ENCODE measurements at places on chromosomes 1 and 21.

- DNase-seq = no peak
These were observed 49.6 kb downstream of the RGS2 start for GRCh38 chr1:192858456-192858855.

DNA sequence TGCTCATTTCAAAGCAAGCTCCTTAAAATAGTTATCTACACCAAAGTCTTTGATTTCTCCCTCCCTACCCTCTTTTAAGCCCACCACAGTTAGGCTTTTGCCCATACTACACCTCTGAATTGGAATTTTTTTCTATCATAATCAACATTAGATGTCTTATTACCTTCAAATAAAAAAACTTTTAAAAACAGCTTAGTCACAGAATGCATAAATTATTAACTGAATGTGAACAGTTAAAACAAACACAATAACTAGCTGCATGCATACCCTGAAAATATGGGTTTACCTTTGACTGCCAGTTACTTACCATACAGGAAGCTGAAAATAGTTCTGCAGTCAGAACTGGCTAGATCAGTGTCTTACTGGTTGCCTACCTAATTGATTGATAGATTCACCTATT lies 210.9 kb downstream of the TGFB2 start:
- DNase-seq = no peak

DNA sequence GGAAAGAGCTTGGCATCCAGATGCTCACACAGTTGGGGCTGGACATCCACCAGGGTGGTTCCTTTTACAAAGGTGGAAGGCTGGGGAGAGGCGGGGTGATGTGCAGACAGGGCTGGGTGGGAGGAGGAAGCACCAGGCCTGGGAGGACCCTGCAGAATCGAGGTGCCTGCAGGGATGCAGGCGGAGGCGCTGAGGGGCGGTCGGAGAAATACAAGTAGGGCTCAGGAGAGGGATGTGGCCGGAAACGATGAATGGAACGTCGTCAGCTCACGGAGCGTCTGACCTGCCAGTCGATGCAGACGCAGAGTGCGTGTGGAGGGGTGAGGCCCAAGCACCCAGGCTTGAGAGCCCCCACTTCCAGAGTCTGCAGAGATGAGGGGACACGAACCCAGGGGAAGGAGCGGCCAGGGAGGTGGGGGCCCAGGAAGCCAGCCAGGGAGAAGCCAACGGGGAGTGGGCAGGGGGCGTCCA lies 63.4 kb downstream of the TRIM11 start:
- DNase-seq = no peak

DNA sequence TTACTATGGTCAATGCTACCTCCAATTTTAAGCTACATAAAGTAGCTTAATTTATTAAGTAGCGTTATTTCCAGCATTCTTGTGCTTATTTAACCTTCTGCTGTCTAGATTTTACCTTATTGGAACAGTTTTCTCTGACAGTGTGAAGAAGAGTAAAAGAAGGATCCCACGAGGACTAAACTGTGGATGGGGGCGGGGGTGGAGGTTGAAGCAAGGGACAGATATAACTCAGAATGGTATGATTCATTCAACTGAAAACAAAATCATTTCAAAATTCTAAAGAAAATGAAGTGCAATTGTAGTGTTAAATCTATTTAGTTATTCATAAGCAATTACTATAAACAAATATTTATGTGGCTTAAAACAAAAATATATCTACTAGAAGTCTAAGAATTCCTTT lies 11.5 kb upstream of the VAV3 start:
- DNase-seq = no peak

- DNase-seq = no peak
These were observed 6.5 kb downstream of the TTLL10 start for GRCh38 chr1:1179983-1180861.

DNA sequence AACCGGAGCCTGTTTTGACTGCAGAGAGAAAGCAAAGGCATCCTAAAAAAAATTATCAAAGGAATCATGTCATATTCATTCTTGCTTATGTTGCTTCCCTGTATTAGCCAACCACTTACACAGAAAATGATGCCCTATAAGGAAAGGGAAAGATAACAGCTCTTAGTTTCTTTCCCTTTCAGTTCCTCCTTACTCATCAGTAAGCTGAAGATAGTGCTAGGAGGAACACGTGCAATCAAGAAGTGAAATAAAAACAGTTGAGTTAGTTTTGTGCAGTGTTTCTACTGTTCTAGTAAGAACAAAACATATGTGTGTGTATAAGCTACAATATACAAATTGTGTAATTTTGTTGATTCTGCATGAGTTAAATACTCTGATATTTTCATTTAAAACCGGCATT lies 45.3 kb upstream of the MTF2 start:
- DNase-seq = no peak

GRCh38 chr21:15333136-15333710 lies 268.4 kb upstream of the NRIP1 start:
- no peak for DNase-seq

GRCh38 chr1:213435715-213436114 lies 384.7 kb downstream of the RPS6KC1 start:
- DNase-seq = no peak

GRCh38 chr1:74392840-74393239 lies 119.6 kb downstream of the LRRC53 start:
- no peak for DNase-seq

GRCh38 chr21:34197561-34197960 lies 124.2 kb downstream of the MRPS6 start:
- no peak for DNase-seq

DNA sequence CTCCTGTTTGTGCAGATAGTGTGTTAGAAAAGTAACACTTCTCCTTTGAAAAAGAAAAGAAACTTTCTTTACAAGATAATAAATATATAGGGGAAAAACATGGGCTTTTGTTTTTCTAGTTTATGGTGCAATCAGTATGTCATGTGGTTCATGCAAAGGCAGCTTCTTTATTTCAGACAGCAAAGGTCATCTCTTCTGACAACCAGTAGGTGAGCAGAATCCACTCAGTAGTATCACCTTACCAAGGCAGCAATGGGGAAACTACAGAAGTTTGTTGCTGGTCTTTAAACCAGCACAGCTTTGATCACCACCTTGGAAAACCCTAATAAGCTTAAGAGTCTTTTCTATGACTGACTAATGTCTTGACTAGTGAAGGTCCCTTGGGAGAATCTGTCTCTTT lies 13.0 kb upstream of the SAMSN1 start:
- no peak for DNase-seq

DNA sequence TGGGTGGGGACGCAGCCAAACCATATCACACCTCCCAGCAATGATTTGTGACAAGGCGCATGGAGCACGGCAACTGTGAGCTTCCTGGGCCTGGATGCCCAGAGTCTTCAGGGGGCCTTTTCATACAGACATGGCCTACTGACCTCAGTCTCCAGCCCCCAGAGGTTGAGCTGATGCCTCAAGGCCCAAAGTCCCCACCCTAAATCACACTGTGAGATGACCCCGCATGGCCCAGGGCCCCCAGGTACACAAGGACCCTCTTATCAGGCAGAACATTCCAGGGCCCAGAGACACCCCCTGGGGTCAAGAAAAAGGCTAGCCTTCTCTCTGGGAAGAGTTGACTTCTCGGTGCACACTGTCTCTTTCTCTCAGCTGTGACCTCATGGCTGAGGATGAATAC lies 179.7 kb upstream of the C1orf174 start:
- no peak for DNase-seq

- no peak for DNase-seq
These were observed 33.0 kb upstream of the SIPA1L2 start for GRCh38 chr1:232662910-232663309.

DNA sequence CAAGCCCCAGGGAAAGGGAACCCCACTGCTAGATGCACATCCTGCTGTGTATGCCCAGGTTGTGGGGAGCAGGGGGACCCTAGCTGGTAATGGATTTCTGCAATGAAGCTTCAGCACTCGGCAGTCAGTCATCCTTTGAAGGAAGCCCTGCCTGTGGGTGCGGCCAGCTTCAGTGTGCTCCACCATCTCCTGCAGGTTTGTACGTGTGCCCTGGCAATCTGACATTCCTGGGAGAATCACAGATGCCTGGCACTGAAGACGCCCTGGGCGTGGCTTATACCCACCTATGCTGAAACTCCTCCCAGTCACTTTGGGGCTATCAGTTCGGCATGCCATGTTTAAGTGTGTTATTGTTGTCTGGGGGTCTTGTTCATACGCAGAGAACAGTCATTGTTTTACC lies 6.8 kb downstream of the SPRR5 start:
- no peak for DNase-seq

- DNase-seq = no peak
These were observed 272.4 kb downstream of the TPR start for GRCh38 chr1:186102547-186103148.

DNA sequence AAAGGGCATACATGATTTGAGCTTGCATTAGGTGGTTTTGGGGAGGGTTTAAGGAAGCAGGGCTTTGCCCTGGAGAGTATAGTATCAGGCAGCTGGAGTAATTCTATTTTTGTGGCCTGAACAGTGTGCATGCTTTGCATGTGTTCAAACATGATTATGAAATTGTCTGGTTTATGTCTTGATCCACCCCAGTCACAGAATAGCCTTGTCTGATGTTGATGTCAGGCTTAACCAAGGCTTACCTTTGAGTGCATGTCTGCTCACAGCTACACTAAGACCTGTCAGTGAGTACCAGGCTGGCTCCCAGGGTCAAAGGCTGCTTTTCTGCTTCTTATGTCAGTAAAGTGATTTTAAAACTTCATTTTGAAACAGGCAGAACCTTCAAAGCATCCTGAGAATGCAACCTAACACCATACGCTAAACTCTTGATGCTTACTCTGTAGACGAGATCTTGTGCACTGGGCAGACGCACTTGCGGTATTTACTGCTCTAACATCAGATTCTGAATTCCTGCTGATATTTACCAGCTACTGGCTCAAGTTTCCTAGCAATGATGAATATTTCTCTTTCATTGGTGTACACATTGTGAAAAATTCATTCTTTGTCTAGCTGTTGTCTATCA lies 78.9 kb downstream of the MAP3K21 start:
- DNase-seq = no peak

DNA sequence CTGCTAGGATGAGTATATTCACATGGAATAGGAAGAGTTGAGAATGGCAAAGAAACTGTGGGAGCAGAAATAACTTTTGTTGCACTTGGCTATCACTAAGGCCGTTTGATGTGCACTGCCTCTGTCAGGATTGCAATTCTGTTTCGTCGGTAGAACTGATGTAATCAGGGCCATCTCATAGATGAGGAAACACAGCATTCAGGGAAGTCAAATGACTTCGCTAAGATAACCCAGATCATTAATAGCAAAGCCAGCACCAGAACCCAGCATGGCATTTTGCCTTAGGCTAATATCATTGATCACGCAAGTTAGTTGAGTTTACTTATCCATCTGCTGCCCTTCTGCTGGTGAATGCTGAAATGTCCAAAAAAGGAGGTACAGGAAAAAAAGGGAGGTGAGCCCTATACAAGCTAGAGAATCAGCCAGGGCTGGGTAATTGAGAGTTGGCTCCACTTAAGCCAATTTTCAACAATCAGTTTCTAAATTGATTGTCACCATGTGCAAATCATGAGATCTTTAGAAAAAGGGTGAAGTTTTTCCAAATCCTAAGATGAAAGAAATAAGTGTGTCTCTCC lies 7.6 kb downstream of the RASSF5 start:
- no peak for DNase-seq

DNA sequence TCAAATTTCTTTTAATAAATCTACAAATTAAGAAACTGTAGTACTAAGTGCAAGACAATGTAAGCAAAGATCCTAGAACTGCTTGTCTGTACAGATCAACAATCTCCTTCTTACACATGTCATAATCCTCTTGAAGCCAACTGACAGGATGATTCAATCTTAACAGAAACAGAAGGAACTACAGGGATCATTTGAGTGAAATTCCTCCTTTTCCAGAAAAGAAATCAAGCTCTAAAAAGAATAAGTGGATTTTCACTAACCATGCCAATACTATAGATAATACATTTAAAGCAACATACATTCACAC lies 53.2 kb downstream of the RAB3GAP2 start:
- DNase-seq = no peak

GRCh38 chr1:229693129-229693900 lies 67.3 kb downstream of the URB2 start:
- DNase-seq = no peak

DNA sequence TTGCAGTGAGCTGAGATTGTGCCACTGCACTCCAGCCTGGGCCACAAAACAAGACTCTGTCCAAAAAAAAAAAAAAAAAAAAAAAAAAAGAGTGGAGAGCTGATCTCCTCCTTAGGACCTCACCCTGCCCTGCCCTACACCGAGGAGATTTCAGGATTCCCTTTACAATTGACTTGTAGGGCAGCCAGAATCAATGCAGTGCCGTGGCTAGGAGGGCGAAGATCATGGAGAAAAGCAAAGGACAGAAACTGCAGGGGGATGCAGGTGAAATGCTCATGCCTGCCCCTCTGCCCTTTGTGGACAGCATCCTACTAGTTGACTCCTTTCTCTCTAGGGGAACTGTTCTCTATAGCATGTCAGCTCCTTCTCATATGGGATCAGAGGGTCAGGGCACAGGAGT lies 9.6 kb downstream of the FHAD1 start:
- DNase-seq = no peak

GRCh38 chr1:37951041-37951782 lies 4.4 kb upstream of the INPP5B start:
- no peak for DNase-seq

DNA sequence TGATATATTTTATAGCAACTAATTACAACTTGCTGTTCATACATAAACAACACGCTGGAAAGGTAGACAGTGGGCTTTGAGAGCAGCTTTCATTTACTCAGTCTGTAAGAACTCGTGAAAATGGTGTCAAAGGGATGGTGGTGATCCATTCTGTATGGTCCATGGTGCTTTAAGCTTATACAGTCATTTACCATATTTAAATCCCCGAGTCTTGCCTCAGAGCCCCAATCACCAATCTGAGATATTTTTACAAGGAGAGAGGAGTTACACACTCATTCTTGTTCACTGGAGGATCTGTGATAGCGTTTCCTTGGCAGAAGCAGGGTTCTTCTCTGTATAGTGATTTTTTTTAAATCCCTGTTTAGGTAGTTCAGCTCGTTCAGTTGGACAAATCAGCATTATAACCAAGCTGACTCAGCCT lies 694.6 kb downstream of the USP25 start:
- no peak for DNase-seq

DNA sequence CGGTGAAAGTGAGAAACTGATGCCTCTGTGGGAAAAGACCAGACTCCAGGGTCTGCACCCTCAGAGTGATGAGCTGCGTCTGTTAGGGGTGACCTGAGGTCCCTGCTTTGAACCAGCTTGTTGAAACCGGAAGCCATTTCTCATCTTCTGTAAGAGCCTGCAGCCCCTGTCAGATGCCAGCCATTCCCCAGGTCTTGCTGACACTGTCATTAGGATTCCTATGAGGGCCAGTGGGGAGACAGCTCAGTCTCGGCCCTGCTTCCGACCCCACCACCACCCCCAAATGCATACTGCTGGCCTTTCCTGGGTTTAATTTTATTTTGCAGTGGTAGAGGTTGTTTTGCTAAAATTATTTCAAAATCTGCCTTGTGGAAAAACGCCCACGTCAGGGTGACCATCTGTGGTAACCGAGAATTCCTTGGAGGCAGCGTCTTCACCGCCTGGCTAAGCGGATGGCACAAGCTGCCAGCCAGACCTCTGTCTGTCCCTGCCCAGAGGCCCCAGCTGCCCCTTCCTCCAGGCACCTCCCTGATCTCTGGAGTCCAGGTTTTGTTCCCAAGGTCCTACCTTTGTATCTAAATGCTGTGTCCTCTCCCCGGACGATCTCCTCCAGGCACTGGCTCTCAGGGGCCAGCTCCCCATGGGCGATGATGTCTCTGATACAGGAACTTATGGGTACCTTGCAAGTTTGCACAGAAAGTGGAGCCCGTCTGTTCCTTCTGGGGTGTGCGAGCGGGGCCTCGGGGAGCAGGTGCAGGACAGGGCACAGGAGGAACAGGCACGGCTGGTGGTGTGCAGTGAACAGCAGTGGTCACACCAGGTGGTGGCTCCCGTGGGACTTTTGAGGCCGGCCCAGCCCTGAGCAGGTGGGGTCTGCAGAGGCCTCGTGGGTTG lies 49.9 kb downstream of the PRKCZ start:
- DNase-seq = no peak

All from liver (tissue), 10 donors.